ENCODE measurements at places on chromosomes 5 and 9.

- DNase-seq = no peak
Observed at GRCh38 chr5:9932770-9933169, 302.6 kb upstream of the TAS2R1 start.

GRCh38 chr5:94304146-94304545 lies 314.3 kb downstream of the KIAA0825 start:
- DNase-seq = no peak

DNA sequence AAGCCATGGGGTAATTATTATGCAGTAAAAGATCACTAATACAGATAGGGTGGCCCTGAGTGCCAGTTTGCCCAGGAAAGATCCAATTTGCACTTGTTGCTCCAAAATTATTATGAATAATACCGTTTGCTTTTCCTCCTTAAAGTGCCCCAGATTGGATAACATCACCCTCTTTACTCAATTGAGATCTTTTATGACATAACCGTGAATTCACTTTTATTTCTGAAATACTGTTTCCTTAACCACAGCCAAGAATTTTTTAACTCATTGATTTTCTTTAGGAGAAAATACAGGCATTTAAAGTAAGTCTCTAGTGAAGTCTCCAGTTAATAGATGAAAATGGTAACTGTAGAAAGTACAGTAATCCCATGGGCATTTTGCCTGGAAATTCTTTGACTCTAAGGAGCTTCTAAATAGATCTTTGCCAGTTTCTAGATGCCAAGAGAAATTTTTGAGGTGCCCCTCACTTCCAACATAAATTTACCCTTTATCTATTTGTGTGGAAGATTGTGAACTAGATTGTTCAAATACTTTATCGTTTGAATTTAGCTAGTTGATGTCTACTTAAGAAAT lies 99.2 kb downstream of the UHRF2 start:
- no peak for DNase-seq

DNA sequence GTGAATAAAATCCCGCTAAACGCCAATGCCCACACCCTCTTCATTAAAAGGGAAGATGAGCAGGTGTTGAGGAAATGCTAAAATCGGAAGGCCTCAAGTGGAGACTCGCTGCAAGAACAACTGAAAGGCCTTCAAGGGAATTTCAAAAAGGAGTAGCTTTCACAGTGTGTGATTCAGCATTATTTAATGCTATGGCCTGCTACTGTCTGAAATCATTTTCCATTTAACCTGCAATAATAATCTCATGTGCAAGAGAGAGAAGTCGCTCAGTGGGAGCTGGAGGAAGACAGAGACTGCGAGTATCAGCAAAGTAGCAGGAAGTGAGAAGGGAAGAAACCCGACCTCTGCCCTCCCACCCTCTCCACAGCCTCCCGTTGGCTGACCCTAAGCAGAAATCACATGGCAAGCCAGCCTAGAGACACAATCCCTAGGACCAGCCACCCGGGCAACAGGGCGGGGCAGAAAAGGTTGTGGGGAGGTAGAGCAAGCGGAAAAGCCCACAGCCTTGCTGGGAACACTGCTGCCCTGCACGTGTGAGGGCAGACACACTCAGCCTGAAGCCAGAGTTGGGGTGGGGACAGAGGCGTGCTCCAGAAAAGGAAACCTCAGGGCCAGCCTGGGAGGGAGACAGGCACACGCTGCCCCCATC lies 39.9 kb upstream of the CTSL start:
- no peak for DNase-seq

DNA sequence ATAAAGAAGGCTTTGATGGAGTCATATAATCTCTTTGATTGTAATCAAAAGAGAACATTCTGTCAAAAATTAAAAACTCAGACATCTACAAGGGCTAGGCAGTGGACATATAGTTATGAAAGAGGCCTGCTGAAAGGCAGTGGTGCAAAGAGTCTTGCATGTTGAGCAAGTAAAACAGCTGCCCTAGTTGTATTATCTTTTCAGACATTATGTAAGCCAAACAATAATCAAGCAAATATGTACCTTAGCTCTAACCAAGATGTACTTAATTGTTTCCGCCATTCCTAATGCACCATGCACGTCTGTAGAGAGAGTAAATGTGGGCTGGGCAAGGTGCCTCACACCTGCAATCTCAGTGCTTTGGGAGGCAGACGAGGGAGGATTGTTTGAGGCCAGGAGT lies 14.3 kb downstream of the GAPT start:
- no peak for DNase-seq

- DNase-seq = no peak
Observed at GRCh38 chr5:124418390-124418789, 328.0 kb downstream of the ZNF608 start.

GRCh38 chr5:10301266-10301665 lies 6.4 kb downstream of the CMBL start:
- no peak for DNase-seq

DNA sequence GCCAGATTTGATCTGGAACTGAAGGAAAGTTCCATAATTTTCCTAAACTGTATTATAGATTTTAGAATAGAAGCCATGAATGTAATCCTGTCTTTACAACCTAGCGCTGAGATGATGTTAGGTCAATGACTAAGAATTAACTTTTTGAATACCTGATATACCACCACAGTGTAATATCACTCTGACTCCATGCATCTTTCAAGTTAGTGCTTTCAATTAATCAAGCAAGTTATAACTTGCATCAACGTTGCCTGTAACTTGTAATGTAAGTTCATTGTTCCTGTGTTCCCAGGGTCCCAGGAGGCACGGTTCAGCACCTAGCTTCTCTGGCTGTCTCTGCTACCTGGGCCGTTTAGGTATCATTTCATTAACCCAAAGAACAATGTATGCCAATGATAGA lies 139.3 kb downstream of the CSNK1G3 start:
- DNase-seq = no peak

- DNase-seq = no peak
Observed at GRCh38 chr5:138179277-138179857, 455 bp downstream of the KIF20A start.

DNA sequence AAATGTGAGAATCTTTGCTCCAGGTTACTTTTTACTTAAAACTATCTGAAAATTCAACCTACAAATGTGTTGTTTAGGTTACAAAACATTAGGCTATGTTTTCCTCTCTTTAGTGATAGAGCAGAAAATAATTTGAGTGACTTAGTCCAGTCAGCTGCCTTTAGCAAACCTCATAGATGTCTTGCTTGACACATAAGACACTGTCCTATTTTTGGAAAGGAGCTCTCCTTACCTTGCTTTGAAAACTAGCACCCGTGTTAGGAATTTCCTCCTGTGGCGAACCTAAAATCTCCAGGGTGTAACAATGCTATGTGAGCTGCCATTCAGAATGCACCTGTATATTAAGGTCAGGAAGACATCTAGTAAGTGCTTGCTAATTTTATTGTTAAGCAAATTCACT lies 221.2 kb upstream of the CD180 start:
- DNase-seq = no peak
